Hematopoietic multipotent progenitor cell treated with erythropoietin and hydrocortisone succinate and interleukin-3 and kit ligand, for 8 days (in vitro differentiated cells): ENCODE measurements at places on chromosomes 6 and 20.

- peak; percentile 86 for DNase-seq
Measured at GRCh38 chr6:7107578-7108195, at the start of gene RREB1. Gene RREB1 (plus strand): TSS chr6:7107961. CDS start chr6:7181912, 73,951 bp downstream.

- no peak for DNase-seq
Measured at GRCh38 chr20:40109136-40109535, 579.9 kb downstream of the MAFB start.

DNA sequence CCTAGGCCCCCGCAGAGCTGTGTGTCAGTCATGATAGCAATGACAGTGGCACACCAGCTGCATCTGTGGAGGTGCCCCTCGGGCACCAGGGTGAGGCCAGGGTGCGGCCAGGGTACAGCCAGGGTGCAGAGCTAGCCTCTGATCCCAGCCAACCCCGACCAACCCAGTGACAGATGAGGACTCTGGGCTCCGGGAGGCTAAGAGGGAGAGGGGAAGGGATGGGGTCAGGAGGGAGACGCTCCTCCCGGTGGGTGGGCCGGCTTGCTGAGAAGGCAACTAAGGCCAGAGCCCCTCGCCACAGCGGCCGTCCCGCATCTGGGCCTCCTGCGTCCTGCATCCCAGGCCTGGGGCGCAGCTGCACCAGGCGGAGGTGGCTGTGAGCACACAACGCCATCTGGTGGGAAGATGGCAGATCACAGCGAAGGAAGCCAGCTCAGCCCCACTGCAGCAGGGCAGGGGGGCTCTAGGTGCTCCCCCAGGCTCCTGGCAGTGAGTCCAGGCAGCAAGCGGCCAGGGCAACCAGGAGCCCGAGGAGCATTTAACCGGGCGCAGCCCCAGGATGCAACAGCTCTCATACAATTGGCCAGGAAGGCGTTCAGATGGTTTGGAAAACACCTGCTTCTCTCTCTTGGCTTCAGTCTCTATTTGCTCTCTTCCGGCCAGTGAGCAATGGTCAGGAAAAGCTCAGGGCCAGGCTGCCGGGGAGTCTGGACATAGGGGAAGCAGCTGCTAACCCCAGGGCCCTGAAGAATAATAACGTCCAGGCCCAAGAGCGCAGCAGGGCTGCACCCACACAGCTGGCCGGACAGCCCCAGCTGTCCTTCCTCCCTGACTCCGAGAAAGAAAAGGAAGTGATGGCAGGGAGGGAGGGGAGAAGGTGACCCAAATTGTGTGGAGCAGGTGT is 169.4 kb downstream of the TAF4 start:
- DNase-seq: peak; percentile 5

GRCh38 chr20:6178537-6178936 is 55.7 kb upstream of the FERMT1 start:
- peak; percentile 6 for DNase-seq

- DNase-seq: no peak
Measured at GRCh38 chr20:57936636-57937385, 227.0 kb upstream of the PMEPA1 start.

DNA sequence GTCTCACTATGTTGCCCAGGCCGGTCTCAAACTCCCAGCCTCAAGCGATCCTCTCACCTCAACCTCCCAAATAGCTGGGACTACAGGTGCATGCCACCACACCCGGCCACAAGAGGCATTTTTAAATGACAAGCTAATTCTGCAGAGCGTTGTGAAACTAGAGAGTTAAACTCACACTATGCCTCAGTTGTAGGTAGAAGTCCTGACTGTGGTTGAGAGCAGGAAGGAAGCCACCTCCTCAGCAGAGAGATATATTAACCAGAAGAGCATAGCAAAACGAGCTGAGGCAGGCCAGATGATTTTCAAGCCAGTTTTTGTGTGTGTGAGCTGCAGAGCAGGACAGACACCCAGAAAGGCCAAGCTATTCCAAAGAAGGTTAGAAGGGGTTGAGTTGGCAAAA is 150.3 kb downstream of the MBOAT1 start:
- no peak for DNase-seq

DNA sequence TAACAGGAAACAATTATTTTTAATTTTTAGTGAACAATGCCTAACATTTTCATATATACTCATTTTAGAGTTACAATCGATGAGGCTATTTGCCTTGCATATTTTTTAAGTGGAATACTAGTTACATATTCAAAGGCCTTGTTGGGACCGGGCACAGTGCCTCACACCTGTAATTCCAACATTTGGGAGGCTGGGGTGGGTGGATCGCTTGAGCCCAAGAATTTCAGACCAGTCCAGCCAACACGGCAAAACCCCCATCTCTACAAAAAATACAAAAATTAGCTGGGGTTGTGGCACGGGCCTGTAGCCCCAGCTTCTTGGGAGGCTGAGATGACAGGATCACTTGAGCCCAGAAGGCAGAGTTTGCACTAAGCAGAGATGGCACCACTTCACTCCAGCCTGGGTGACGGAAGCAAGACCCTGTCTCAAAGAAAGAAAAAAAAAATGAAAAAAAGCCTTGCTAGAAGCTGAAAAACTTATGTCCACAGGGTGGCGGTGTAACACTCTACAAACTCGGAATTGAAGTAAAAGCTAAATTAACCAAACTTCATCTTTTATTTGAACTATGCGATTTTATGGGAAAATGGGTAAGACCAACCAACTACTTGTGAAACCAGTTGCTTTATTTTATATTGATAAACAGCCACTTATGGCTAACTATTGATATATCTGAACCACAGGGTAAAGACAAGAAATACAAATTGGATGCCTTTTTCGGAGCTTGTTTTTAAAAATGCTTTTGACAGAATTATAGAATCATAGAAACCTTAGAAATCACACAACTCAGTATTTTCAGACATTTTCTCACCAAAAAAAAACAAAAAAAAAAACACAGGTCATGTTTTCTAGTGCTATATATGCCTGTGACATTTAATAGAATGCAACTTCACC is 24.1 kb upstream of the ROS1 start:
- DNase-seq: peak; percentile 69

GRCh38 chr6:83514866-83515466 is 2.6 kb downstream of the PRSS35 start:
- DNase-seq: peak; percentile 51

DNA sequence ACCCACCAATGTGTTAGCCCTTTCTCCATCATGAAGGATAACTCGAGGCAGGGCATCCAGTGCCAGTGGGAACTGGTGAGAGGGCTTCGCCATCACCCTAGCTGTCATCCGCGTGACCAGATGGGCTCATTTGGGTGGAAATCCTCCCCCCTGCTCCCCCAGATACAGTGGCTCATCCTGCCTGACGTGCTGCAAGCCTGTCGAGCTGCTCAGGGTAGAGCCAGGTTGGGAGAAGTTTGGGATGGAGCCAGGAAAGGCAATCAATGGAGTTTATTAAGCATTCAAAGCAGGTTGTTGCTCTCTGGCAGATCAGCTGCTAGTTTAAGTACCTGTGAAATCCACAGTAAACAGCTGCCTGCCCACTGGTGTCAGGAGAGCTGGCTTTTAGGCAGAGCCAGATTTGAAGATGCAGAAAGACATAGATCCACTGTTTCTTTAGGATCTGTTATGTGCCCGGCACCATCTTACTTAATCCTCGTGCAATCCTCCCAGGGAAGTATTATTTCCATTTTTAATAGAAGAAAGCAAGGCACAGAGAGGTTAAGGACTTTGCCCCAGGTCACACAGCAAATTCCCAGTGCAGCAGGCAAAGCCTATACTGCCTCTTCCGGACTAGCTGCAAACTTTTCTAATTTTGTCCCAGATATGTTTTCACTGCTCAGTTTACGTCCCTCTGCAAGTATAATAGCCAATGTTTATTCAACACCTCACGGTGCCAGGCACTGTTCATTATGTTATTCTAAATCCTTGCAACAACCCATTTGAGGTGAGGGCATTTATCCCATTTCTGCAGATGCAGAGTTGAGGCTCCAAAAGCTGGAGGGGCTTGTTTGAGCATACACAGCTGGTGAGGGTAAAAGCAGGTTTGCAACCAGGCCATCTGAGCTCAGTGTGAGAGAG is 54.1 kb upstream of the KCNG1 start:
- no peak for DNase-seq

GRCh38 chr20:57819691-57820380 is 110.0 kb upstream of the PMEPA1 start:
- DNase-seq: no peak

- no peak for DNase-seq
Measured at GRCh38 chr6:6834356-6835222, 246.1 kb downstream of the LY86 start.

- no peak for DNase-seq
Measured at GRCh38 chr6:53112404-53112803, 36.2 kb downstream of the GCM1 start.

GRCh38 chr20:16486532-16486931 is 86.7 kb downstream of the KIF16B start:
- no peak for DNase-seq

- DNase-seq: no peak
Measured at GRCh38 chr6:1917626-1918371, 308.1 kb downstream of the FOXC1 start.

DNA sequence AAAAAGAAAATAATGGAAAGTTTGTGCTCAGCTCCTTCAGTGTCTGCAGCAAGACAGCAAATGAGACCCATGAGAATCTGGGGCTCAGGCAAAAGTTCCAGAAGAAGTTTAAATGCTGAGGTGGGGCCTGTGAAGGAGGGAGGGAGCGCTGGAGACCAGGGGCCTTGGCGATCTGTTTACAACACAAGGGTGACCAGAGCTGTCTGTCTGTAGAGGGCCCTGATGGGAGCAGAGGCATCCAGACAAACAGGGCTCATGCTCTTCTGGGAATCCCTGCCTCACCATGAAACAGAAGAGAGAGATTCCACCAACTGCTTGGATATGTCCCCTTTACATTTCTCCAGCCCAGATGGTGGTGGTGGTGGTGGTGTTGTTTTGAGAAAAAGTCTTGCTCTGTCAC is 79.3 kb upstream of the SHLD1 start:
- no peak for DNase-seq

GRCh38 chr6:56862415-56863175 is 92.3 kb upstream of the BEND6 start:
- DNase-seq: no peak

DNA sequence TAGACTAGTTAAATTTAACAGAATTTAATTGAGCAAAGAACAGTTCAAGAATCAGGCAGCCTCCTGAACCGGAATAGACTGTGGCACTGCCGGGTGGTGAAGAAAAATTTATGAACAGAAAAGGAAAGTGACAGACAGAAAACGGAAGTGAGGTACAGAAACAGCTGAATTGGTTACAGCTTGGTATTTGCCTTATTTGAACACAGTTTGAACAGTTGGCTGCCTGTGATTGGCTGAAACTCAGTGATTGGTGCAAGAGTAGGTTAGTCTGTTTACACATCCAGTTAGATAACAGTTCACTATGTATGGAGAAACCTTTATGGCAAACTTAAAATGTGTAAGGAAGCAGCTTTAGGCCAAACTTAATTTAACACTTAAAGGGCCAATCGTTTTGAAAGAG is 116.0 kb upstream of the CITED2 start:
- DNase-seq: peak; percentile 68

DNA sequence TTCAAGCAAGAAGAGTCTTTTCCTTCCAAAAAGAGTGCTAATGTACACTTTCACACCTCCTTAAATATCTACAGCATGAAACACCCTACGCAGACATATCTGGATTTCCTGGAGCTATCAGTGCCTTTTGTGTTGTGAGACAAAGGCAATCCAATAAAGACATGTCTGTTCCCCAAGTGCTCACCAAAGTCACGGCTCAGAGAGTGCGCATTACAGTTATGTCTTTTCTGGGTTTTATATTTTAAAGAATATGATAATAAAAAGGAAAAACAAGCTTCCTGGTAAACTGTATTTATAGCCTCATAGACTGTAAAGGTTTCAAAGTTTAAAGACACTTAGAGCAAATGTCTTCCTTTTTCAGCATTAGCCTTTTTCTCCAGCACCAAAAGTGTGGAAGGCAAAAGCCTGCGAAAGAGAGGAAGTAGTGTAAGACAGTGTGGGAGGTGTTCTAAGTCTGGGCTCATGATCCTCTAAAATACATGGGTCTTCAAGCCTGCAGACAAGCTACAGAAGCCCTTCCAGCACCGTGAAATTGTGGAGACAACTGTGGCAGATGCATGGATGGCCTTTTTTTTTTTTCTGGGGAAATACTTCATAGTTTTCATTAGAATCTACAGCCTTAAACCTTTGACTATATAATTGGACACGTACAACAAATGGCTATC is 135.0 kb upstream of the SLC35B3 start:
- no peak for DNase-seq

DNA sequence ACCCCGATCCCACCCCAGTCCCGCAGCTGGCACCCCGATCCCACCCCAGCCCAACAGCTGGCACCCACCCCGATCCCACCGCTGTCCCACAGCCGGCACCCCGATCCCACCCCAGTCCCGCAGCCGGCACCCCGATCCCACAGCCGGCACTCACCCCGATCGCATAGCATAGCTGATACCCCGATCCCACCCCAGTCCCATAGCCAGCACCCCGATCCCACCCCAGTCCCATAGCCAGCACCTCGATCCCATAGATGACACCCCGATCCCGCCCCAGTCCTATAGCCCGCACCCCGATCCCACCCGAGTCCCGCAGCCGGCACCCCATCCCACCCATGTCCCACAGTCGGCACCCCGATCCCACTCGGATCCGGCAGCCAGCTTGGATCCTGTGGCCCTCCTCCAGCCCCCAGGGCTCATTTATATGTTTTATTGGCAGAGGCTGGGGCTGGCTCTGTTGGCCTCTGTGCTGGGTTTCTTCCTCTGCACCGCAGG is 897 bp upstream of the GMEB2 start:
- DNase-seq: no peak

DNA sequence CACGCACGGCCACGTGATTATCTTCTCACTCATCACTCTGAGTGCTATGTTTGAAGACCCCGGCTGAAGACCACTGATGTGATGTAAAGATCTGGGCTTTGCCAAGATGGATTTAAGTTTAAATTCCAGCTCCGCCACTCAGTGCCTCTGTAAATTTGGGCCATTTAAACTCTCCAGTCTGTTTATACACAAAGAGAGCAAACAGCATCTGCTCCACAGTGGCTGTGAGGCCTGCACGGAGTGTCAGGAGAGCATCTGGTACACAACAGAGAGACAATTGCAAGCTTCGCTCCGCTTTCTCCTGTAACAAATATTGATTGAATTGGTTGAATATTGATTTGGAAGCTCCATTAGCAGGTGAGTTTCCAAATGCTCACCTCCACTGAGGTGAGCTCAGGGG is 80.5 kb upstream of the FRMD1 start:
- DNase-seq: no peak

- no peak for DNase-seq
Measured at GRCh38 chr6:93341900-93342613, 77.3 kb downstream of the EPHA7 start.

DNA sequence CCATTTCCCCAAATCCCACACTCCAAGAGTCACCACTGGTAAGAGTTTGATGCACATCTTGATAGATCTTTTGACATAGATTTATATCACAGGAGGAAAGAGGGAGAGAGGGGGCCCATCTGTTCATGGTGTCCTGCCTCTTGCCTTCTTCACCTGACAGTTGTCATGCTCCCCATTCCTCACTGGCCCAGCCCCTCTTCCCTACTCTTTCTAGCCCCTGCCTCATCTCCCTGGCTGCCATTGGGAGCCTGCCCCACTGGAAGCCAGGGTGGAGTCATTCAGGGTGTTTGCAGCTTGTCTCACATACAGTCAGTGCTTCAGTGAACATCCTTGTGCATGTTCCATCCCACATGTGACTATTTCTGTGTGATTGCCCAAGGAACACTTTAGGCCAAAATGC is 27.6 kb downstream of the SIRPA start:
- DNase-seq: no peak

GRCh38 chr6:26383624-26384417 is 913 bp downstream of the BTN2A2 start:
- DNase-seq: no peak
